ENCODE measurements at places on chromosomes 12 and 14.

DNA sequence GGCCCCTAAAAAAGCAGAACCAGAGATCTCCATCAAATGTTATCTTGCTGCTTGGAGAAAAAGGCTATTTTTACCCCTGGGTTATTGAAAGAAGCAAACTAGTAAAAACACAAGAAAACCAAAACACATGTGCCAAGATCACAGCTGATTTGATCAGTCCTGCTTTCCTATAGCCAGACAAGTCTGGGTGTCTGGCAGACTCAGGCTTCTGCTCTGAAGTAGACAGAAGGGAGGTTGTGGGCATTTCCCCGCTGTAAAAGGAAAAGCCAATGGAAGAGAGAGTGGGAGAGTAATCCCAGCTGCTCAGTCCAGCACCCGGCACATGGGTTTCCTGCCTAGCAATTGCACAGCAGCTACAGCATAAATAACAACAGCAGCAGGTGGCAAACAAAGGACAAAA lies 177.9 kb downstream of the PHLDA1 start:
- no peak for DNase-seq

- DNase-seq: no peak
Measured at GRCh38 chr14:31457665-31458659, 656 bp upstream of the DTD2 start.

DNA sequence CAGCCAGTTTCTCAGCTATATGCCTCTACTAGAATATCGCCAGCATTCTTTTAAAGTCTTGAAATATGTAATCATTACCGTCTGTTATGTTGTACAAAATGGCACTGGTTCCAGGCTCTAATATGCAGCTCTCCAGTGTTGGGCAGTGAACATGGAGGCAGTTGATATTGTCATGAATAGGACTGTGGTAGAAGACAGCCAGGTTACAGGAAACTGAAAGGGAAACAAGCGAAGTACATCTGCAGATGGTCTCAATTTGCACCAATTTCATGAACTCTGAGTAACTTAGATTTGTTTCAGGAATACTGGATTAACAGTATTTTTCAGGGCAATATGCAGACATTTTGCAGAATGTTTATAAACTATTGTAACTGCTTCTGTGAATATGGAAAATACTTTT lies 13.4 kb upstream of the KLHL42 start:
- DNase-seq: no peak

DNA sequence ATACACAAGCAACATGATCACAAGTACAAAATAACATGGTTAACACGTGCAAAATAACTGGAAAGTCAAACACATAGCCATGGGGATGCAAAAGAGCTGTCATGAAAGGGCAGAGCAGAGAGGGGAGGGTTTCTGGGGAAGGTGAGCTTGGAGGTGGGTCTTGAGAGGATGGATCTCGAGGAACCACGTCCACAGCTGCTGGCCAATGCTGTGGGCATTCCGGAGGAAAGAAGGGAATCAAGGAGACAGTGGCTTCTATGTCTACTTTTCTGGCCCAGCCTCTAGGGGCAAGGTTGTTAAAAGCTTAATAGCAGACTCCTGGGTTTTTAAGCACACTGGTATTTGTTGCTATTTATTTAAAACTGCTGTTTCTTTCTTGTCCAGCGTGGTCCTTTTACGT lies 8.4 kb upstream of the MYH7 start:
- no peak for DNase-seq

- DNase-seq: no peak
Measured at GRCh38 chr14:58177125-58177524, 22.8 kb upstream of the ACTR10 start.

DNA sequence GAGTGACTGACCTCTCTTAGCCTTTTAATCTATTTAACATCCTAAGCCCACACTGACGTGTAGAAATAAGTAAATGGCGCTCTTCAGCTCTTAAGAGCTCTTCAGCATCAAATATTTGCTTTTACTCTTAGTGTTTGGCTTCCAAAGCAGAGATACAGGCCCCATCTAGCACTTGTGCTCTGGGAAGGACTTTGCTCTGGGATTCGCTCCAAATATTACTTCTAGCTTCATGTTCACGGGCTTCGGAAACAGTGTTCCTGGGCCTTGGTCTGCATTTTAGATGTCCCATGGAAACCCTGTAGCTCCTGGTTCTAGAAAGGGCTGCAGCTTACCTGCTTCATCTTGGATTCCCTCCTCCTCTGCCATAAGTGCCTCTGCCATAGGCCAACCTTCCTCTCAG lies 2.7 kb upstream of the NKX2-8 start:
- no peak for DNase-seq

- no peak for DNase-seq
Measured at GRCh38 chr14:61188978-61189808, 91.9 kb downstream of the TMEM30B start.

DNA sequence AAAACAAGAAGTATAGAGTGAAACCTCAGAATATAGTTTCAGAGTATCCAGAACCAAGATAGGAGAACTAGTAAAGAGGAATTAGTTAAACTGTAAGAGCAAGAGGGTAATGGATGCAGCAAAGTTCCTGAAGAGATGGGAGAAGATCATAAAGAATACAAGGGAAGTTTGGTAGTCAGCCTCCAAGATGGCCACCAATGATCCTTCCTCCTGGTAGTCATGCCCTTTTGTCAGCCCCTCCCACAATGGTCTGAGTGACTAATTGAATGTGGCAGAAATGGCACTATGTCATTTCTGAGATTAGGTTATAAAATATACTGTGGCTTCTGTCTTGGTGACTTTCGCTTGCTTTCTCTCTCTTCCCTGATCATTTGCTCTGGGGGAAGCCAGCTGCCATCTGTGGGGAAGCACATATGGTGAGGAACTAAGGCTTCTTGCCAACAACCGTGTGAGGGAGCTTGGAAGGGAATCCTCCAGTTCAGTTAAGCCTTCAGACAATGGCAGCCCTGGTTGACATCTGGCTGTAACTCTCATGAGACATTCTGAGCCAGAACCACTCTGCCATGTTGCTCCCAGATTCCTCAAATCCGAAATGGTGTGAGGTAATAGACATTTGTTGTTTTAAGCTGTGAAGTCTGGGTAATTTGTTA lies 55.3 kb upstream of the AMN1 start:
- no peak for DNase-seq

DNA sequence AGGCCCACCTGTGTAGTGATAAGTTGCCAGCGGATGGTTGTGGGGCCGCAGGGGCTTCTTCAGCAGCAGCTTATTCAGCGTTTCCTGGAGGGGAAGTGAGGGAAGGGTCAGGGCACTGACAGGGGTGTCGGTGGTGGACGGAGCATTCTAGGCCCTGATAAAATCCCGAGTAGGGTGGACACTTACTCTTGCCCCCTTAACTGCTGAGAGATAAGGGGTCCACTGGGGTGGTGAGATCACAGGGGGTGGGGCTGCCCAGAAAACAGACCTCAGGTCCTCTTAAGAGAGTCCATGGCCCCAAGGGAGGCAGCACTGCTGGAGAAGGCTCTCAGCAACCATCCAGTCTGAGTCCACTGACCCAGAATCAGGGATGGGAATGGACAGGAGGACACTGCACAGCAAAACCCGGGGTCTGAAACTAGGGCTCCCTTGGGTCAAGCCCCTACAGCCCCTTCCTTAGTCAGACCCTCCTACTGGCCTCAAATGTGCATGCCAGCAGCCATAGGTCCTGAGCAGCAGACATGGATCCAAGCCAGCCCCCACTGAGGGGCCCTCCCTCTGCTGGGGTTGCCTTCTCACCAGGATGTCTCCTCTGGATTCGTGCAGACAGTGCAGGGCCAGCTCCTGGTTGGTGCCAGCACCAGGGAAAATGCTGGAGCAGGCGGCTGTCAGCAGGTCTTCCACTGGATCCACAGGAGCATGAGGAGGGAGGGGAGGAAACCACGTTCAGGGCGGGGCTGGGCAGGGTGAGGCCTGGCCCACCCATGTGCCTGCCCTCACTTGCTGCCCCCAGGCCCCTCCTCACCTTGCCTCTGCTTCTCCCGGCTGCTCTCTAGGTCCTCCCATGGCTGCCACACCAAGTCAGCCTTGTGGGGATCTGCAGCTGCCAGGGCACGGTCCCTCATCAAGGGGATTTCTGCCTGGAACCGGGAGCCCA lies 12.1 kb upstream of the PNMA1 start:
- no peak for DNase-seq

- DNase-seq: no peak
Measured at GRCh38 chr14:100573002-100573756, 14.0 kb downstream of the BEGAIN start.

DNA sequence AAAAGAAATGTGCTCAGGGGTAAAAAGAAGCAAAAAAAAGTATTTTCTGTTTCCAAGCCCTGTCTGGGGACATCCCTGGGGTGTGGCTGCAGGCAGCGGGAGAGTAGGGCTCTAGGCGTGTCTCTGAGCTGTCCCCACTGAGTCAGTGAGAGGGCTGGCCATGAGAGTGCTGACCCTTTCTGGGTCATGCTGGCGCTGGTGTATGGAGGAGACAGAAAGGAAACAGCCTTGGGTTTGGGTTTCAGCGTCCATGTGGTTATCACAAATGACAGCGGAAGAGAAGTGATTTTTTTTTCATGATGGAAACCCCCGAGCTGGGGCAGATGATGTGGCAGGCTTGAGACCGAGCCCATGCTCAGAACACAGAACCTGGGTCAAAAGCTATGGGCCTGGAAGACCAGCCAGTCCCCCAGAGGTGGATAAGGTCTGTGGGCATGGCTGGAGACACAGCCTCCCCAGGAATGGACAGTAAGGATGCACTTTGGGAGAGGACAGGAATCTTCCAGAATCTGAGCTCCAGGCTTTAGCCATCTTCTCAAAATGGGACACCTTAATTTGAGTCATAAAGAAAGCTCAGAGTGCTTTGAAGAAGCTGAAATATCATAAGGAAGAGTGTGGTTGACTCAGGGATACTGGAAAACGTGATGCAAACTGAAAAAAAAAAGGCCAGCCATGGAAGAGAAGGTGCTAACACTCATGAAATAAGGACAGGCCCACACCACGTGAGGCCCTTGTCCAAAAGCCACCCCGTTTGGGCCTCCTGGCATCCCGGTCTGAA lies 36.2 kb downstream of the SYNE3 start:
- DNase-seq: no peak

Measured in naive thymus-derived CD8-positive, alpha-beta T cell (primary cell).